ENCODE measurements at places on chromosomes 4 and X.

GRCh38 chr4:72971572-72971971 lies 97.9 kb downstream of the COX18 start:
- peak; percentile 59 for DNase-seq
- no peaks in the 10 kb centered on the region for H3K27me3 ChIP-seq
- peak overlapping the region; percentile 82 for H3K27ac ChIP-seq
- H3K36me3 ChIP-seq, result no peaks in the 10 kb centered on the region

- no peaks in the 10 kb centered on the region for H3K4me1 ChIP-seq
- no peak overlapping the region for H3K4me3 ChIP-seq
- DNase-seq, result no peak
These were observed 14.3 kb downstream of the PAICS start for GRCh38 chr4:56450342-56450741.

DNA sequence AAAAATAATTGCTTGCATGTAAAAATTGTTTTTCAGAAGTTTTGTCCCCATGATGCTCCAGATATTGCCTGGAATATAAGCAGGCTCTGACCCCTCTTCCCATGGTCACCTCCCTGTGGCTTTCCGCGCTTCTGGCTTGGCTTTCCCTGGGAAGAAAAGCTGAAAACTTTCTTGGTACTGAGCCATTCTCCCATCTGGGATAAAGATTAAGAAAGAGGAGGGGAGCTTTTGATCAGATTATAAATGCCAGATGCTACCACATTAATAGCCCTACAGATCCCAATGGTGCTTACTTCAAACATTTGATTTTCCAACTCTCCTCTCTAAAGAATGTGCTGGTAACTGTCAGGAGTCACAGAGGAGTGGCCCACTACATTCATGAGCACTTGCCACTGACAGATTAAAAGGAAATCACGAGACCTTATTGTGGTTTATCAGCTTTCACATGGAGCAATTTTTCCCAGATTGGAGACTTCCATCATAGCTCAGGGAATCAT lies 54.4 kb upstream of the GAB1 start:
- no peaks in the 10 kb centered on the region for H3K36me3 ChIP-seq
- H3K27me3 ChIP-seq, result no peaks in the 10 kb centered on the region
- no peak for DNase-seq
- no peak overlapping the region for H3K4me3 ChIP-seq
- peaks cover 8% of the 10 kb centered on the region for H3K4me1 ChIP-seq

GRCh38 chr4:10690185-10690907 lies 5.8 kb upstream of the CLNK start:
- H3K4me3 ChIP-seq, result no peak overlapping the region
- H3K27ac ChIP-seq, result no peak overlapping the region
- peaks cover 10% of the 10 kb centered on the region for H3K4me1 ChIP-seq
- DNase-seq, result no peak
- H3K27me3 ChIP-seq, result no peaks in the 10 kb centered on the region

DNA sequence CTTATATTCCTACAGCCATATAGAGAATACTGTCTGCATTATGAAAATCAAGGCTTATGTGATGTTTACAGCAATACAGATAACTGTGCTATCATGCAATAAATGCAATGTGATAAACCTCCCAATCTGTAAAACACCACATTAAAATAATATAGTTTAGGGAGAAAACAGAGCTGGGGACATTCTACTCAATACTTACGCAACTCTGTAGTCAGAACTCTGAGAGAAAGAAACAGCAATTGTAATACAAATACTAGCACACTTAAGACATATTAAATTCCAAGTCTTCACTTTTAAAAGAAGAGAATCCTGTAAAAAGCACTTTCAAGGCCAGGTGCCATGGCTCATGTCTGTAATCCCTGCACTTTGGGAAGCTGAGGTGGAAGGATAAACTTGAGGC lies 61.4 kb downstream of the ANKRD17 start:
- H3K4me1 ChIP-seq, result peaks cover 14% of the 10 kb centered on the region
- no peak overlapping the region for H3K4me3 ChIP-seq
- no peaks in the 10 kb centered on the region for H3K27me3 ChIP-seq
- DNase-seq, result no peak

Data from RWPE2 (cell line).